ENCODE measurements at places on chromosomes 1 and 21.

DNA sequence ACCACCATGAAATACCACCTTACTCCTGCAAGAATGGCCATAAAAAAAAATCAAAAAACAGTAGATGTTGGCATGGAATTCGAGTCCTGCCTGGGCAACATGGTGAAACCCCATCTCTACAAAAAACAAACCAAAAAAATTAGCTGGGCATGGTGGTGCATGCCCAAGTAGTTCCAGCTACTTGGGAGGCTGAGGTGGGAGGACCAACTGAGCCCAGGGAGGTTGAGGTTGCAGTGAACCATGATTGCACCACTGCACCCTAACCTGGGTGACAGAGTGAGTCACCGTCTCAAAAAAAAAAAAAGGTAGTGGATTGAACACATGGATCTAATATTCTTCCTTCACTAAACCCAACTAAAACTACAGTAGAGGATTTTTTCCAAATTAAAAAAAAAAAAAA is 125.9 kb downstream of the CCDC185 start:
- DNase-seq = no peak

GRCh38 chr1:172843444-172843843 is 184.5 kb downstream of the FASLG start:
- DNase-seq = no peak

DNA sequence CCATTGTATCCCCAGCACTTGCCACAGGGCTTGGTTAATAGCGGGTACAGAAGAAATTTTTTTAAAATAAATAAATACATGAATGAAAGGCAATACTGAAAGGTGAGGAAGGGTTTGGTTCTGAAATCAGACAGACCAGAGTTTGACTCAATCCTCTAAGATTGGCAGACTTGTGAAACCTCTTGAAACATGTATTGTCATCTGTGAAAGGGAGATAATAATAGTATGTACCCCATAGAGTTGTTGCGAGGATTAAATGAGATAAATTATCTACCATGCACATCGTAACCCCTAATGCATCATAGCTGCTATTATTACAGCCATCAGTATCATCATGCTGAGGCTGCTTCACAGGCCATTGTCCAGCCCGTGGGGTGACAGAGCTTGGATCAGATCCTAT is 41.4 kb downstream of the S1PR1 start:
- DNase-seq = no peak

- no peak for DNase-seq
Observed at GRCh38 chr1:156506450-156506849, 5.9 kb upstream of the MEF2D start.

GRCh38 chr1:226664413-226665101 is 74.5 kb downstream of the ITPKB start:
- DNase-seq = peak; percentile 86

DNA sequence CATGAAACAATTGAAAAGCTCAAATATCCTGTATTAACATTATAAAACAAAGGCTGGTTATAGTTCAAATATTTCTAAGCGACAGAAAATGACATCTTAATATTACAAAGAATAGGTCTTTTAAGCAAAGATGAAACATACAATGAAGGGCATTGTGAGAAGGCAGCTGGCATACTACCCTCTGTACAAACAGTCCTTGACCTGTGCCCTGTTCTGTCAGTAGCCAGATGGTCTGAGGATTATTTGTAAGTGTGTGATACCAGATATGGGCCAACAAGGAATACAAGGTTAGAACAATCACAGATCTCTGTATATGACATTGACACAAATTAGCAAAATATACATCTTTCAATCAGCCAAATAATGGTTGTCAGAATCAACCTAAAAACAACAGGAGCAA is 1350.4 kb downstream of the AMY1C start:
- no peak for DNase-seq

DNA sequence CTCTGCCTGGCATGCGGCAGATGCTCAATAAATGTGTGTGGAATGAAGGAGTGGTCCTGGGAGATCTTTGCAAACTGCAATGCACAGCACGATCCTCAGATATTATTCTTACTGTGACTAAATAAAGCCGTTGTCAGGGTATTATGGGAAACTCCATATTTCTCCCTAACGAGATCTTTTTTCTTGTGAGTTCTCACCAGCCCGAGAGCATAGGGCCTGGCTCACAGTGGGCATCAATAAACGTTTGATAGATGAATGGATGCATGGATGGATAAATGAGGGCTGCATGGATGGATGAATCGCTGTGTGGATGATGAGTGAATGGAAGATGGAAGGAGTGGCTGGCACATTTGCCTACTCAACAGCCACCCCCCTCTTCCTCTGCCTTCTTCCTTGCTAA is 69.6 kb downstream of the SDC3 start:
- no peak for DNase-seq

DNA sequence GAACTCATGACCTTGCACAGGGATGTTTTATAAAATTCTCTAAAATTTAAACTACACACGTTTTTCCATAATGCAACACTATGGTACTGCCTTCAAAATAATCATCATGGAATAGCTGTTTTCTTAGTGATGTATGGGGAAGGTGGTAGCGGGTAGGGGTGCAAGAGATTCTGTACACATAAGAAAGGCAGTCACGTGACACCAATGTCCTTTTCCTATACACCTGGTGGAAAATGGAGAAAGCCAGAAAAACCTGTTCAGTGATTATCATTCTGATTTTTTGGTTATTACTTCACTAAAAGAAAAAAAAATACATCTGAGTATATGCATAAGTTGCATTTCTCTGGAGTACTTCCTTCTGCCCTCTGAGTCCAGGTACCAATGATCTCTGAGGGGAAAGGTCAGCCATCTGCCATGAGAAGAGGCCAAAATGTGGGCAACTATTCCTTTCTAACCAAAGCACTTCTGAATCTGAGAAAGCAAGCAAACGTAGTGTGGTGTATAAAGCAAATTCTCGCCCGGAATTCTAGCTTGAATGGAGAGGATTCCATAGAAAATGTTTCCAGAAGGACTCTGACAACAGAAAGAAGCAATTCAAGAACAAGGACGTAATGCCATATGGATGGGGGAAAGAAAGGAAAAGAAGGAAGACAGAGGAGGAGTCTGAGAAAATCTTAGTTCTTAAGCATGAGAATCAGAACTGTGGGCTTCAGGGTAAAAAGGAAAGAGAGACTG is 137.3 kb downstream of the RERE start:
- DNase-seq = no peak

DNA sequence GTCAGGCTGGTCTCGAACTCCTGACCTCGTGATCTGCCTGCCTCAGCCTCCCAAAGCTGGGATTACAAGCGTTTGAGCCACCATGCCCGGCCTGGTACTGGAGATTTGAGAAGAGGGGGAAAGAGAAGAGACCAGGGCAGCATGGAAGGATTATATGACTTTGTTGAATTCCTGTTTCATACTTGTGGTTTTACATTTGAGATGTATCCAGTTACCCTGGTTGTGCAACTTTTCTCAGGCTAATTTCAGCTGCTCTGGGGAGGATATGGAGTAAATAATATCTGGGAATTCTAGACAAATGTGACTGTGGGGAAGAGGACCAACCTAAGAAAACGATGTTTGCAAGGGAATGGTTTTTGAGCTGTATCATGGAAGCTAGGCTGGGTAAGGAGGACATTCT is 89.5 kb upstream of the GREM2 start:
- DNase-seq = no peak

GRCh38 chr1:178060789-178061556 is 32.9 kb upstream of the RASAL2 start:
- DNase-seq = no peak

- no peak for DNase-seq
Observed at GRCh38 chr1:183920651-183921050, 115.7 kb downstream of the RGL1 start.

- DNase-seq = no peak
Observed at GRCh38 chr1:175536369-175536768, 207.0 kb downstream of the TNR start.

GRCh38 chr21:41974752-41975053 is 20.9 kb upstream of the C2CD2 start:
- peak; percentile 61 for DNase-seq

- no peak for DNase-seq
Observed at GRCh38 chr1:94772845-94773244, 47.3 kb upstream of the SLC44A3 start.

- DNase-seq = no peak
Observed at GRCh38 chr1:158864595-158864994, 33.4 kb downstream of the MNDA start.

- no peak for DNase-seq
Observed at GRCh38 chr1:4778056-4778455, 123.6 kb downstream of the AJAP1 start.

- no peak for DNase-seq
Observed at GRCh38 chr1:228446852-228447251, 30.2 kb upstream of the TRIM17 start.

DNA sequence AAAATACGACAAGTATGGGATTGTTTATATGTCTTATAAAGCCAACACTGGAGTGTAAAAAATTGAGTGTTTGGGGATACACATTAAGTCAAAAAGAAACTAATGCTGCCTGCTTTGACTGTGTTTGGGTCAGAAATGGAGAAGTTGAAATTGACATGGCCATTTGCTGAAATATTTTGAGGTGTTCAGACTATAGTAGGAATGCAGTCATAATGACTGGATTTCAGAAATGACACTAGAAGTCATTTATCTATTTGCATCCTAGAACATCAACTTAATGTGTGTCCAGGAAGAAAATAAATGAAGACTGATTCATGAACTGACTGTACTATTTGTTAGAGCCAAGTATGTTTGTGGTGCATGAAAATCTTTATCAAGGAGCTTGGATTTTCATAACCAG is 28.4 kb downstream of the RASAL2 start:
- DNase-seq = no peak

- peak; percentile 94 for DNase-seq
Observed at GRCh38 chr1:25743164-25744139, 56.5 kb upstream of the SELENON start.

- DNase-seq = no peak
Observed at GRCh38 chr1:224510880-224511645, 76.5 kb upstream of the WDR26 start.

- DNase-seq = no peak
Observed at GRCh38 chr21:31545036-31545435, 114.5 kb upstream of the SOD1 start.

- no peak for DNase-seq
Observed at GRCh38 chr1:66954208-66954607, 29.4 kb downstream of the MIER1 start.

GRCh38 chr1:241555526-241555925 is 23.3 kb downstream of the KMO start:
- DNase-seq = no peak

DNA sequence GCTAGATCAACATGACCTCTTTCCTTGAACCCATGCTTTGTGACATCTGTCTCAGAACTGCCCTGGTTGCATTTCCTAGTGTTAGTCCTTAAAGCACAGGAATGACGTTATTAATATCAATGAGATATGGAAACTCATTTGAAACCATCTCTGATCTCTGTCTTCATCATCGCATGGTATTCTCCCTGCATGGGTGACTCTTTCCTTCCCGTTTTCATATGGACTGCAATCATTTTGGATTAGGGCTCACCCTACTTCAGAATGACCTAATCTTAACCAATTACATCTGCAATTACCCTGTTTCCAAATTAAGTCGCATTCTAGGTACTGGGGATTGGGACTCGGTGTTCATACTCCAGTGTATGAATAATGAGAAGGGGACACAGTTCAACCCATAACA is 41.7 kb upstream of the DISC1 start:
- DNase-seq = no peak

GRCh38 chr1:229161740-229162139 is 109.2 kb upstream of the RAB4A start:
- no peak for DNase-seq

DNA sequence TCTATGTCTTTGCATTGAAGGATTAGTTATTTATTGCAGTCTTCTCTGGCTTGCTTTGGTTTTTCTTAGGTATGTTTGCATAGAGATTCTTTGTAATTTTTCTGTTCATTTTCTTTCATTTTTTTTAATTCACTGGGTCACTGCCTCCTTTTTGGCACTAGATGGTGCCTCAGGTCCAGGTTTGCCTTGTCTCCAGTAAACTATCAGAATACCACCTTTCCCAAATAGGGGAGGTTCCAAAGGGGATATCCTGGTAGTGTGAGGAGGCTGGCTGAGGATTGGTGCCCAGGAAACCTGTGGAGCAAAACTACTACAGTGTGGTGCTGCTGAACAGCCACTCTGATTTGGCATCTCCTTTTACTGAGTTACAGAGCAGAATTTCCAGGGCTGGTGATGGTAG is 257.1 kb downstream of the KCTD3 start:
- no peak for DNase-seq

DNA sequence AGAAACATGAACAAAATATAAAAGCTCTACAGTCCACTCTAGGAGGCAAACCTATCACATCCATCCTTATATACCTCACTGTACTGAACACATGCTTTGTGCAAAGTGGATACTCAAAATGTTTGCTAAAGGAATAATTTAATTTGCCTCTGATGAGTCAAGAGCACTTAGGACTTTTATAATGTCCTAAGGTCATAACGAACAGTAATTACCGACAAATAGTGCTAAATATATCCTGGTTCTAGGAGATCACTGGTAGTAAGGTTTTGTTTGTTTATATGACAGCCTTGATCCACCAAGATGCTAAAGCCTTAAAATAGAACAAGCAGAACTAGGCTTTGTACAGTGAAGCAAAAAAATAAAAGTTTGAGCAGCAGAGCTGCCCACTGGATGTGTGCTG is 70.6 kb downstream of the GADD45A start:
- no peak for DNase-seq

DNA sequence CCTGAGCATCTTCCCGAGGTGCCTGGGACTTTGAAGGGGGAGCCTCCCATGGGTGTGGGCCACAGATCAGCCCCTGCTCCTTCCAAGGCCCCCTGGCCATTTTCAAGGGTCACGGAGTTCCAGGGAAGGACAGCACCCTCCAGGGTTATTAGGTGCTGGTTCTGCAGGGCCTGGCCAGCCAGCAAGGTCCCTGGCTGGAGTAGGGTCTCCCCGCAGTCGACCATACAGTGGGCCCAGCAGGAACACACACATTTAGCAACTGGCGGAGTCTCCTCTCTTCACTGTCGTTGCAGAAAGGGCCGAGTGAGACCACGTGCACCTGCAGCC is 17.7 kb upstream of the SUMO3 start:
- DNase-seq = no peak

- no peak for DNase-seq
Observed at GRCh38 chr1:211326528-211327345, at the start of gene TRAF5. TRAF5 (plus strand) TSS chr1:211326833; CDS start chr1:211353240, 26,407 bp downstream.

DNA sequence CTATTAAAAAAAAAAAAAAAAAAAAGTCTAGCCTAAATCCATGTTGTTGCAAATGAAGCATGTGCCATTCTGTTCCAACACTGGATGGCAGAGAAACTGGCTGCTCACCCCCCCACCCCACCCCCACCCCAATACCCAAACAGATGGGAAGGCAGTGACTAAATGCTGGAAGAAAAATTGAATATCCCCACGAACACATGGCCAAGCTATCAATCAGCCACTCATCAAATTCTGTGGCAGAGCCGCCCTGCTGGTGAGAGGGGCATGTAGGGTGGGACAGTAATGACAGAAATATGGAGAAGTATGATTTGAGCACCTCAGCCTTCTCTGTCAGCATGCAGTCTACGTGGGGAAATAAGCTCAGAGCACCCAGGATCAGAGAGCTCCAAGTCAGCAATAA is 34.1 kb downstream of the OPTC start:
- DNase-seq = no peak

Measured in coronary artery (tissue), 2 donors.